Kidney (tissue), 22 donors: ENCODE measurements at places on chromosomes 3 and 15. TPM values are rescaled to one million over a fixed set of nuclear protein-coding genes. Genes with fewer than 3 reads are reported as not detected.

DNA sequence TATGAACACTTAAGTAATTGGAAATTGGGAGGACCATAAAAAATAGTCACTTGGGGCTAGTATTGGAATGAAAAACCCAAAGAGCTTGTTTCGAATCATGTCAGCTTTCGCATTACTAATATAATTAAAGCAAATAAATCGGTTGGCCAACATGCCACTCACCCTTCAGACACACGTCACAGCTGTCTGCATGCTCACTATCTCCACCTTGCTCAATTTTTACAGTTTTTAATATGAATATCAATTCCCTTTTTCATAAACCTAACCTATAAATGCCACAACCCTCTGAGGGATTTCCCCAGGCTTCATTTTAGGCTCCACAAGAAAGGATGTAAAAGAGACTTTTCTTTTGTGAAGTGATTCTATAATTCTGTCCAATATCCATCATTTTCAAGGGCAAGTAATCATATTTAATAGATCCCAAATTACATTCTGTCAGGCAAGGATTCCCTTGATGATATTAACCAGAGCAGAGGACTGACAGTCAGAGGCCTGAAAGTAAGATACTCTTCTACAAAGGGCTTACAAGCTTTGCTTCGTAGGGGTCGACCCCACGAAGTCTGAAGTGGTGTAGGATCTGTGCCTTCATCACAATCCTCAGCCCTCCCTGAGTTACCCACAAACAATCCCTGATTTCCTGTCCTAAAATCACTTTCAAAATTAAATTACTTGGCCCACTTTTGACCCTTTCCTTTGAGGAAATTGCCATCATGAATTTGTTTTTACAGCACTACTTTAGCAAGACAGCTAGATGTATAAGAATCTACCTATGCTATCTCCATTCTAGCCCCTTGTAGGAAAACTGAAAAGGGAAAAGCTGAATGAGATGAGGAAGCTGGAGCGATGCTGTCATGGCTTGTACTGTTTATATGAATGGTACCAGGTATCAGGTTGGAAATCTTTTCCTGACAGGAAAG, 44.5 kb downstream of the NANOGP8 start:
- DNase-seq: no peak

Gene STIMATE
- 23.3 TPM for polyA plus RNA-seq

- DNase-seq: no peak
Observed at GRCh38 chr3:56655709-56656108, 27.4 kb downstream of the TASOR start.

DNA sequence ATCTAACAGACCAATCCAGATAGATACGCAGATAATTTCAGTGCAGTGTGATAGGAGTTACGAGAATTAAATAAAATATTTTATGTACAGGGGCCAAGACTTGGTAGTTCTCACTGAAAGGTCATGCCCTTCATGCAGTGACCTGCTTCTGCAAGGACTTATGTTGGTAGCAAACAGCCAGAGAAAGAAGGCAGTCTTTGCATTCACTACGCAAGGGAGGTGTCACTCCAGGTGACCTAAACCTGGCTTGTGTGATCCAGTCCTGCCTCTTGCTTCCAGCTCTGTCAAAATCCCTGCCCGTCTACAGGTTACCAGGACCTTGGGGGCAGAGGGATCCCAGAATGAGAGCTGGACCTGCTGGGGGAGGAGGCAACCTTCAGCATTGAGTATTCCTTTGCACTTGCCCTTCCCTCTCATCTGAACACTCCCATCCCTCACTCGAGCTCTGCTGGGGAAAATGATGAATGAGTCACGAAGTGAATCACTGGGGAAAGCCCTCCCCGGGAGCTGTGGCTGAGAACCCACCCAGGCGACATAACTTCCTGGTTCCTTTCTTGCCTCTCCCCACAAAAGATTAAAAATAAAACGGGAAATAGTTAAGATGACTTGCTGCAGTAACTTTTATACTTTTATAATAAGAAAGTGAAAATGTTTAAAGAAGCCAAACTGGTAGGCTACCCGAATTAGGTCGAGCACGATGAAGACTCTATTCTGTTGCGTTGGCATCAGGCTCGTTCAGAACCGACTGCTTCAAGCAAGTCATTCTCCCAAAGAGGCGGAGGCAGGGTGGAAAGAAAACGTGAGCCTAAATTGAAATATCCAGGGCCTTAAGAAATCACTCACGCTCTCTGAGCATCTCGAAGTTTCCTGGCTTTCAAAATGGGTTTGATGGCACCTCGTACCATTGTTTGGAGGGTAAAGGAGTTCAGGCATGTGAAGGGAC, 216.1 kb downstream of the SLCO3A1 start:
- no peak for DNase-seq

DNA sequence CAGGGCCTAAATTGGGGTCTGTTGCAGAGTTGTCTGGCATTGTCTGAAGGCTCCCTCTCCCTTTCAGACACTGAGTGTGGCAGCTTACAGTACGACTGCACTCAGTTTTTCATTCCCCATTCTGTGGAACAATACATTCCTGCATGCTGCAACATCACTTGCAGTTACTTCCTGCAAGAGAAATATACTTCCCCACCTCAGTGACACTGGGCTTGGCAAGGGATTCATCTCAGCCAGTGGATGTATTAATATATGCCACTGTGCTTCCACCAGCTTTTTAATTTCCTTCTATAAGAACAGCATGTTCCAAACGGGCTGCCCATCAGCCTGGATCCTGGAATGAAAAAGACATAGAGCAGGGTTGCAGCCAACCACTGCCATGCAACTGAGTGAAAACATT, 23.1 kb downstream of the B3GALNT1 start:
- no peak for DNase-seq

Gene MCF2L2
- 0.32 TPM for polyA plus RNA-seq

DNA sequence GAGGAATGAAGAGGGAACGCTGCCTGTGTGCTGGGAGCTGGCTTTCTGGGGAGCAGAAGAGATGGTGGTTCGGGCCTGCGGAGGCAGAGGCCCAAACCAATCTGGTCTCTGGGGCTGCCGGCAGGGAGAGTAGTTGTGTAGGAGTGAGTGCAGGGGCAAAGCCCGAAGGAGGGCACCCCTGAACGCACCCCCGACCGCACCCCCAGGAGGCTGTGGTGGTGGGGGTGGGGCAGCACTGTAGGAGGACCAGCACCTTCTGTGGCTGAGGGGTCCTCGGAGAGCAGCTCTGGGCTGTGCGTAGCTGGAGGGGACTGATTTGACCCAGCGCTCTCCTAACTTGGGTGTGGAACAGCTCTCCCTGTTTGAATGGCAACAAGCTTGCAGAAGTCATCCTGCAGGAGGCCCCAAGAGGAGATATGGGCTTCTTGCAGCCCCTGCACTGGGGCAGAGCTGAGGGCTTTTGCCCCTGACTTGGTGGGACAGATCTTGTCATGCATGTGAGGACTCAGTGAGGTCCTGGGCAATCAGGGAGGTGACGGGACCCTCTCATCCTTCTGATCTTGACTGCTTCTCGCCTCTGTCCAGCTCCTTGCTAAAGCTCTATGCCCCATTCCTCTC, 26.1 kb downstream of the C15orf39 start:
- no peak for DNase-seq
